ENCODE measurements at places on chromosomes 7 and 10. TPM values are rescaled to one million over a fixed set of nuclear protein-coding genes. Genes with fewer than 3 reads are reported as not detected.

The SPDYE1 gene
- under 0.01 TPM for total RNA-seq

The KNDC1 gene
- 0.50 TPM for total RNA-seq

The CDHR3 gene
- 4.9 TPM for total RNA-seq

The DMBT1 gene
- under 0.01 TPM for total RNA-seq

The UNCX gene
- total RNA-seq, result not detected

The MUC3A gene
- not detected for total RNA-seq

DNA sequence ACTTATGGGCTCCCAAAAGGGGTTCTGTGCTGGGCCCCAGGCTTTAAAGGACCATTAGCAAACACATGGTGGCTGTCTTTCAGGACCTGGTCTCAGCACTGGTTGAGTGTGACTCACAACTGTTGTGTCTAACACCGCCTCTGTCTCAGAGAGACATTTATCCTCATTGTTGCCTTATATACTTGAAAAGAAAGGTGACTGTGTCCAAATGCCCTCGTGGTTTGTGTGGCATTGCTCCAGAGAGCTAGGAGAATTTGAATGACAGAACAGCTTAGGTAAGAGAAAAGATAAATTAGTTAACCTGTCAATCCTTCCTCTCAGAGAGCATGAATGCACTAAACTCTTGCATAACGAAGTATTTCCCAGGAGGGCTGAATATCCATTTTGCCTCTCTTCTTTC, 14.5 kb upstream of the FAM13C start:
- DNase-seq, result peak; percentile 53

DNA sequence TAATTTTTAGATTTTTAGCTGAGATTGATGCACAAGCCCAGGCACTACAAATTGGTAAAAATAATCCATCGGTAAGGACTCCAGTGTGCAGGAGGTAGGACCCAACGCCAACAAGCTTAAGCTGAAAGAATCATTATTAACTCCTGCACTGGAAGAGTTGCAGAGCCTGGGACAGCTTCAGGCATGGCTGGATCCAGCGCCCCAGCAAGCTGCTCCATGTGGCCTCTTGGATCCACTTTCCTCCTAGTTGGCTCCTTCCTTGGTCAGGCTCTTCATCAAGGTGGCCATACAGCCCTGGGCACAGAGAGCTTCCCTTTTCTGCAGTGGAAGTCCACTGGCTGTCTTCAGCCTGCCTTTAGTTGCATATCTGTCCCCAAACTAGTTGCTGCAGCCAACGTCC, 497.4 kb upstream of the FOXK1 start:
- no peak for DNase-seq

- no peak for DNase-seq
These were observed 743 bp upstream of the NRF1 start for GRCh38 chr7:129610709-129611245.

DNA sequence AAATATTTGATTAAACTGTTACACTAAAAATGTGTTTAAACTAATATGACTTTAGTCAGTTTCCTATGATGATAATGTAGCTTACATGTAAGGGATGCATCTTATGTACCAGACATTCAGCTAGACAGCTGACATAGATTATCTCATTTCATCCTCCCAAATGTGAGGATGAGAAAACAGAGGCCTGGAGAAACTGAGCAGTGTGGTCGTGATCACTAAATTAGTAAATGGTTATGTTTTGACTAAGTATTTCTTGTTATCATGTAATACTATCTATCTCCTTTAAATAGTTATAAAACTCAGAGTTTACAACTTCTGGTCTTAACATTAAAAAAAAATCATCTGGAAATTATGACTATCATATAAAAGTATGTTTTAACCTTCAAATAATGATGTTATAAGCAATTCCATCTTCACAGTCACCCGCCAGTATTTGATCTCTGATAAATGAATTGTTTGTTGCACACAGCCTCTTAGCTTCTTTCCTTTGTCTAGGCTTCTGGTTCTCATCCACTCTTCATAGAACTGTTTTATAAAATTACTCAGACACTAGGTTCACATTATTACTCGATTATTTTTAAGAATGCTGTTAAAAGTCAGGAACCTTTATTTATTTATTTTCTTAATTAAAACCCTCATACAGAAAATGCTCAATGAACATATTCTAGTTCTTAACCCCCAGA, 33.6 kb upstream of the HDAC9 start:
- DNase-seq, result no peak

The CUBN gene
- 1.3 TPM for total RNA-seq

The KCND2 gene
- total RNA-seq, result 2.1 TPM

The NUTM2A gene
- 0.51 TPM for total RNA-seq

The PDLIM1 gene
- total RNA-seq, result 24.3 TPM

DNA sequence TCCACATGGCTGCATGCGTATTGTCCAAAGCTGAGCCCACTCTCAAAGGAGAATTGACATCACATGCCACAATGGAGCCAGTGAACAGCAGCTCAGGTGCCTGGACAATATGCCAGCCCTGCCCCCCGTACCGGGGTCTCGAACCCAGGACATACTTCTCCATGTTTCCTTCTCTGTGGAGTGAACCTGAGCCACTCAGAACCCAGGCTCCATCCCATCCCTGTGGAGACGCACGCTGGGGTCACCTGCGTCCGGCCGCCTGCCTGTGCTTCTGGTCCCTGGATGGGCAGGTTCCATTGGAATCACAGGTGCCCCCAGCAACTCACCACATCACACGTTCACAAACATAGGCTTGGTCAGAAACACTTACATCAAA, 229.8 kb downstream of the DNAJB6 start:
- no peak for DNase-seq

GRCh38 chr10:55449981-55450380, 649.0 kb upstream of the PCDH15 start:
- no peak for DNase-seq

DNA sequence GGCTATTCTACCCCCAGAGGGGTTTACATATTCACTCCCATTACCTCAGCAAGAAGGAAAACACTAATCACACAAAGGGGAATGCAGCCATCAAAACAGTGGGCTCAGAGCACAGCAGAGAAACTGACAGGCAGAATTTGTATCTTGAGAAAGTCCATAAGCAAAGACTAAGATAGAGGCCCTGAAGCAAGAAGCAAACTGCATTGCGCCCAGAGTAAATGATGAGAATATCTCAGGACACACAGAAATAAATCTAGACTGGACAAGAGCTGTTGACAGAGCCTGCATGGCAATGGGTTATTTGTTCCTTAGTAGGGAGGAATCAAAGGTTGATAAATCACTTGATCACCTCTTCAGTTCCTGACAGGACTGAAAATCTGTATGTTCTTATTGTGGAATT, 440.7 kb upstream of the CELF2 start:
- no peak for DNase-seq

The ZPBP gene
- not detected for total RNA-seq

- no peak for DNase-seq
These were observed 4.1 kb downstream of the EMX2 start for GRCh38 chr10:117546581-117547015.

- DNase-seq, result no peak
These were observed 282.8 kb downstream of the GPR158 start for GRCh38 chr10:25457552-25457951.

The VPS37D gene
- 6.2 TPM for total RNA-seq

The HDAC9 gene
- total RNA-seq, result 3.6 TPM

DNA sequence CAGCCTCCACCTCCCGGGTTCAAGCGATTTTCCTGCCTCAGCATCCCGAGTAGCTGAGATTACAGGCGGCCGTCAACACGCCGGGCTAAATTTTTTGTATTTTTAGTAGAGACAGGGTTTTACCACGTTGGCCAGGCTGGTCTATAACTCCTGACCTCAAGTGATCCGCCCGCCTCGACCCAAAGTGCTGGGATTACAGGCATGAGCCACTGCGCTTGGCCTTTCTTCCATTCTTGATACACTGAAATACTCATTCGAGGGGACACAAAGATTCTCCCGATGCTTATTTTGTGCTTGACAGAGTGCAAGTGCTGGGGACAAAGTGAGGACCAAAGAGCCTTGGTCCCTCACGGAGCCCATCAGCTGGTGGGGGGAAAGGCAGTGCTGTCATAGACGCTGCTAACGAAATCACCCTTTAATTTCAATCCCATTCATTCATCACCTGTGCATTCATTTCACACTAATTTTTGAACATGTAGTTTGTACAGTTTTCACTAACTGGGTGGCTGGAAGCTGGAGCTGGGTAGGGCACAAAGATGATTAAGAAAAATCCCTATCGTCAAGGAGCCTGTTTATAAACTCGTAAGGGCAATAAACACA, 621 bp upstream of the FAM133B start:
- DNase-seq, result no peak

DNA sequence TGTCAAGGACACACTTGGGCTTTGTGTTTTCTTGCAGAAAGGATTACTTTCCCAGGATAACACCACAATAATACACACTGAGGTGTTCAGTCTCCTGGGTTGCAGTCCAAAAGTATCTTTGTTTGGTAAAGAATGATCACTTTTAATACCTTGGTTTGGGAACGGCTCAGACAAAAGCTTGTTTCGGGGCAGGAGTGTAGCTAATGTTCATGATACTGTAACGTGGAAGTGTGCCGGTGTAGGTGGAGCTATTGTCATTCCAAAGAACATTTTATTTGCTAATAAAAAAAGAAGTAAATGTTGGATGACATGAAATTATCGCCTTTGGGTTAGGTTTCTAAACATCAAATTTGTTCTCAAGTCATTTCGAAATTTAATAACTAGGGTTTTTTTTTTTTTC, 1.2 kb downstream of the EIF4H start:
- no peak for DNase-seq

DNA sequence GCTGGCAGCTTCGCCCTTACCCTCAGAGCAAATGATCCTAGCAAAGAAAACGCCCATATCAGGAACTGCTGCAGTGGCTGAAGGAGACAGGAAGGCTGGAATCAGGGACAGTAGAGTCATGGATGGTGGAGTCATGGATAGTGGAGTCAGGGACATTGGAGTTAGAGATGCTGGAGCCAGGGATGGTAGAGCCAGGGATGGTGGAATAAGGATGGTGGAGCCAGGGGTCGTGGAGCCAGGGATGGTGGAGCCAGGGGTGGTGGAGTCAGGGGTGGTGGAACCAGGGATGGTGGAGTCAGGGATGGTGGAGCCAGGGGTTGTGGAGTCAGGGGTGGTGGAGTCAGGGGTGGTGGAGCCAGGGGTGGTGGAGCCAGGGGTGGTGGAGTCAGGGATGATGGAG, 31.3 kb downstream of the C10orf105 start:
- no peak for DNase-seq

DNA sequence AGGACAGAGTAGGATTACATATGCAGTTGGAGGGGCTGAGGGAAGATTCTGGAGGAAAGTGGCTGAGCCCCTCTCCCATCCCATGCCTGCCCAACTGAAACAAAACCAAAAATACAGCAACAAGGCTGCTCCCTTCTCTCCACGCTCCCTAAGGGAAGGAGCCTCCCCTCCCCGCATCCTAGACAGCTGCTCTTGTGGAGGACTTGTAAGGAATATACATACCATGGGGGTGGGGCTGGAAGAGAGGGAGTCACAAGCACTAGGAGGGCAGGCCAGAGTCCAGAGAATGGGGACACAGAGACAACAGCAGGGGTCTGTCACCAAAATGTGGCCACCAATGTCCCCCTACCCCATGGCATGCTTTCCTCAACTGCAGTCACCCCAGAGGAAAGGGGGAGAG, 13.2 kb downstream of the LDB1 start:
- DNase-seq, result no peak

The DNAJC12 gene
- 1.8 TPM for total RNA-seq

DNA sequence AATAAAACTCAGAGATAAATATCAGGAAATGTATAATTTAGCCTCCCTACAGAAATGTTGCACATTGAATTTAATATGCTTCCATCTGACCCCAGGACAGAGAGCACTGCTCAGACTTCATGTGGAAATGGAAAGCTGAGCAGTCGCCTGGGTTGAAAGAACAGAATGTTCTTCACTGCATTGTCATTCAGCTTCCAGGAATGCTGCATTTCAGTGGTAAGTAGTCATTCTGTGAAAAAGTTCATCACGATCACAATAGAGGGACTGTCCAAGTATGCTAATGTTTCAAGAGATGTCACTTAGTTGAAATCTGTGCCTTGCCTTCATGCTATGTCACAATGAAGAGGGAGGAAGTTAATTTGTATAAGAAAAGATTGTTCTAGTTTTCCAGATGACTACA, 147.3 kb downstream of the NRCAM start:
- peak; percentile 74 for DNase-seq

The NEBL gene
- 0.33 TPM for total RNA-seq

The SOSTDC1 gene
- not detected for total RNA-seq

DNA sequence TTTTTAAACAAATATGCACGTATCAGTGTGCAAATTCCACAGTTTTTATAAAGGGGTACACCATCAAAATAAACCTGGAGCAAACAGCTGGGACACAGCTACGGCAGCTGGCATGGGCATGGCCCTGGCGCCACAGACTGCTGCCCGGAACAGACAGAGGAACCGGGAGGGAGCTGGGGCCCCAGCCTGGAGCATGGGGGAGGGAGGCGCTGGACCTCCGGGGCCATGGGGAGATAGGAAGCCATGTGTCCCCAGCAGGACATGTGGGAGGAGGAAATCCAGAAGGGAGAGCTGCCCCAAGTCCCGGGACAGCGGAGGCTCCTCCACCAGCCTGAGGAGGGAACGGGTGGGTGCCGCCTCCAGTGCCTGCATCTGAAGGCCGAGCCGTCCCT, 180.1 kb downstream of the MAD1L1 start:
- no peak for DNase-seq

- DNase-seq, result peak; percentile 9
These were observed 396.7 kb downstream of the EXOC4 start for GRCh38 chr7:133649593-133649992.

The FAM241B gene
- 0.26 TPM for total RNA-seq
